ENCODE measurements at places on chromosomes 4 and X.

- DNase-seq = no peak
Measured at GRCh38 chr4:139916041-139916440, 237.9 kb downstream of the MAML3 start.

DNA sequence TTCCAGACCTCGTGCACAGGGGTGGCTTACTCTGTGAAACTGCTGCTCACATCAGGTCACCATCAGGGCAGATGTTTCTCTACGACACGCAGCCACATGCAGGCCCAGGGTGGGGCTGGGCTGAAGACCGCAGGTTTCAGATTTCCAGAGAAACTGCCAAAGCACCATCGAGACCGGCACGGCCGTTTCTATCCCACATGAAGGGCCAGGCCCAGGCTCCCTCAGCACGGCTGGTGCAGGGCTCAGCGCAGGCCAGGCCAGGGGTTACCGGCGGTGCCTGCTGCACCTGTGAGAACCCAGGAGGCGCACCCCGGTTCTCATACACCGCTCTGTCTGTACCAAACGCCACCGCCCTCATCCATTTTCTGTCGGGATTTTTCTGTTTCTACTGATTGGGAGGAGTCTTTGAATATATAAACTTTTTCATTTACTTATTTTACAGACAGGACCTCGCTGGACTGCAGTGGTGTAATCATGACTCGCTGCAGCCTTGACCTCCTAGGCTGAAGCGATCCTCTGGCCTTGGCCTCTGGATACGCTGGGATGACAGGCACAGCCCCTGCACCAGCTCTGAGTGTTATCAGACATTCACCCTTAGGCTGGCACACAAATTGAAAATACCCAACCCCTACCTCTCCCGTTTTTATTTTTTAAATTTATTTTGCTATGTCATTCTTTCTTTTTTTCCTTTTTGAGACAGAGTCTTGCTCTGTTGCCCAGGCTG is 17.1 kb downstream of the CTBP1 start:
- DNase-seq = no peak

GRCh38 chrX:100600758-100601157 is 16.0 kb downstream of the TNMD start:
- DNase-seq = no peak

DNA sequence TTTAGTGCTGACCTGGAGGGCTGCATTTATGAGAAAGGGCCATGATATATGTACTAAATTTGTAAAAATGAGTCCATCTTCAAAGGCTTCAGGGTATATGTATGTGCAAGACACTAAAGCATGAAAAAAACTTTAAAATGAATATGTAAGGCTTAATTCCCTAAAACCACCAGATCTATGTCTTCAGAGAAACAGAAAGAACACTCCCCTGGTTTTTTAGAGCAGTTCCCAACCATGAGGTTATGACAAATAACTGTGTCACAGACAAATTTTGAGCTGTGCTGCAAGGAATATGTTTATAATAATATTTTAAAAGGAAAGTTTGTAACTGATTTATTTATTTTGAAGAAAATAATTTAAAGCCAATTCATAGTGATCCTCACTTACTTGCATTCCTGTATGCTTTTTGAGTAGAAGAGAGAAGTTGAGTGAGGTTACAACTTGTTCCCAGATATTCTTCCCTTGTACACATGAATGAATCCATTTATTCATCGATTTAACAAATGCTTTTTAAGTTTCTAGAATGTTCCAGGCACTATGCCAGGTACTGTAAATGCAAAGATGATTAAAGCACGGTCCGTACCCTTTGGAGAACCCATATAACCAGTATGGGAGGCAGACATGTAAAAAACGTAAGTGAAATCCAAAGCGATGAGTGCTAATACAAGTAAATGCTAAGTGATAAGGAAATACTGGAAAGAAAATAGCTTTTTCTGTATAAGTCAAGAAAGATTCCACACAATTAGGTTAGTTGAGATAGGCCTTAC is 295.2 kb upstream of the DIAPH2 start:
- DNase-seq = no peak

DNA sequence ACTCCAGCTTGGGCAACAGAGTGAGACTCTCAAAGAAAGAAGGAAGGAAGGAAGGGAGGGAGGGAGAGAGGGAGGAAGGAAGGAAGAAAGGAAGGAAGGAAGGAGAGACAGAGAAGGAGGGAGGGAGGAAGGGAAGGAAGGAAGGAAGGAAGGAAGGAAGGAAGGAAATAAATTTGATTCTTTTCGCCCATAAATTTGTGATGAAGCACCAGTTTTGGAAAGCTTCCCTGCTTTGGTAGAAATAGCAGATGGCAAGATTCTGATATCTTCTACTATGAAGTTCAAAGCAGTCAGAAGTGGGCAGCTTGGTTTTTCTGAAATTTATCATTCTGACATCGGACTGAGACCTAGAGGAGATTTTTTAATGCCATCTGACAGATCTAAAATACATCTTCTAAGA is 11.7 kb upstream of the GYG2 start:
- no peak for DNase-seq

DNA sequence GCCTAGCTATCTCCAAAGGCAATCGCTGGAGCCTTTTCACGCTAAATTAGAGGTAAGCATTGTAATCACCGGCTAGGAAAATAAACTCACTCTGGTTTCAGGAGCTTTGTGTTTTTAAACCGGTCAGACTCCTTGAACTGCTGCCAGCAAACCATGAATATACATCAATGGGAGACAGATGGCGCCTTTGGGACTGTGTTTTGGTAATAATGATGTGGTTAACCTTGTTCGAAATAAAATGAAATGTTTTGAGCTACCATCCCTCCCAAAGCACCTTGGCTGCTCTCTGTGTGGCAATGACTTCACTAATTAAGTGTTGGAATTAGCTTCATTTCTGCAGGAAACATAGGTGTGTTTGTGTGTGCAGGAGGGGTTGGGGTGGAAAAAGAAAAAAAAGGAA is 65.3 kb downstream of the CLNK start:
- no peak for DNase-seq

Measured in progenitor cell of endocrine pancreas (in vitro differentiated cells).